ENCODE measurements at places on chromosomes 11 and 22.
A peak's percentile ranks its signal among the peaks of the same experiment; 100 is the strongest.

DNA sequence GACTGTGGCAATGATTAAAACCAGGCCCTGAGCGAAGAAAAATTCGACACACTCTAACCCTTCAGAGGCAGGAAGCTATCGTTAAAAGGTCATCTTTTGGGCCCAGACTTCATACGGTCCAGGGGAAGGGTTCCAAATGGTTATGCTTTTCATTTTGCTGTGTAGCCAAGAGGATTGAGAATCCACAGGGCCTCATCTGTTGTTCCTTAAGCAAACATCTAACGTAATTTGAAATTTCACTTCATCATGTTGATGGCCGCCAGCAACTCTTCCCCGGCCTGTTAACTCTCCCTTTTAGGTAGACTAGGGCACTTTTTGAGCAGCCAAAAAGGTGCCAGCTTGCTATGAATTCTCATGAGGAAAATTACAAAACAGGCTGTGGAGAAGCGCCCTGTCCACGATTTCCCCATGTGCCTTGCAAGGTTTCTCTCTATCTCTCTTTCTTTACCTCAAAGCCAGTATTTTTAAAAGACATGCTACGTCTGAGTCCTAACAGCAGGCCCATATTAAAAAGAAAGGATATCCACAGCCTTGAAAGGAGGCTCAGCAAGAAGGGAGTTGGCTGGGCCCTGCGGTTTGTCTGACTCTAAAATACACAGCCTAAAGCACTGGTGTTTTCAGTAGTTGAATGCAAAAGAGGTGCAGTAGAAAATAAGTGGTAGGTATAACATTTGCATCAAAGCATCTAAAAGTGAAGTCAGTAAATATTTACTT, 356.3 kb upstream of the NARS2 start:
- DNase-seq, result no peak

- no peak for DNase-seq
These were observed 20.3 kb downstream of the ARFGAP2 start for GRCh38 chr11:47156333-47156732.

DNA sequence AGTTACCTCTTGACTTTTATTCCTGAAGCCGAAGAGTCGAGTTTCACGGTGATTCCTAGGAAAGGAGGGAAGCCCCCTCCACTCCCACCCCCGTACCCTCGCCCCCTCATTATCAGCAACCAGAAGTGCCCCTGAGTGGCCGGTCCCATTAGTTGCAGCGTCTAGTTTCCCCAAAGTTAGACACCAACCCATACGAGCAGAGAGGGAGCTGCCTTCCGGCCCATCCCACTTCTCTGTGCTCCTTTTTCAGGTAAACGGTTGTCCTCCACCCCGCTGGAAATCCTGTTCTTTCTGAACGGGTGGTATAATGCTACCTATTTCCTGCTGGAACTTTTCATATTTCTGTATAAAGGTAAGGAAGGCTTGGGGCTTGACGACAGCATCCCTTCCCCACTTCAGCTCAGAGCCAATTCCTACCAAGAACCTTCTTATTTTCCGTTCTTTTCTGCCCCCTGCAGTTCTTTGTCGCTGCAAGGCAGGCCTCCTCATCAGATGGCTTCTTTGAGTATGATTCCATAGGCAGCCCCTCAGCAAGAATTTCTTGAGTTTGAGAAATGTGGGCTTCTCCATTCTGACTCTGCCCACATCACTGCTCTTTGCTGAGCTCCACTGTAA, 701 bp downstream of the TMEM216 start:
- peak; percentile 6 for DNase-seq

DNA sequence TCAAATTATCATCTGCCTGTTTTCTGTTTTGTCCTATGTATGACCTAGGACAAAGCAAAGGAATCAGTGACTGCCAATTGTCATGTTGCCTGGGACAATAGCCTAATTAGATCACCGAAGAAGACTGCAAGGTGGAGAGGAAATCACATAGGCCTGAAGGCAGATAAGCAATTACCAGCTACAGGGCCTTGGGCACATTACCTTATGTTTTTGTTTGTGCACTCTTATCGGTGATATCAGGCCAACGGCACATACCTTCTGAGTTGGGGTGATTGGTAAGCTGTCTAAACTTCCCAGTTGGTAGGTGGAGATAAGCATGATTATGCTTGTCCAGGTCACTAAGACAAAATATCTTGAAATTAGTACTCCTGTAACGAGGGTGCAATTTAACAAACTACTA, 58.1 kb upstream of the FAM181B start:
- no peak for DNase-seq

- no peak for DNase-seq
These were observed 14.6 kb upstream of the HIKESHI start for GRCh38 chr11:86287468-86287796.

GRCh38 chr11:79092791-79093353, 348.0 kb downstream of the TENM4 start:
- no peak for DNase-seq

- DNase-seq, result no peak
These were observed 16.0 kb downstream of the CAPRIN1 start for GRCh38 chr11:34067383-34068065.

GRCh38 chr22:45757068-45757467, 85.4 kb downstream of the ATXN10 start:
- DNase-seq, result no peak

DNA sequence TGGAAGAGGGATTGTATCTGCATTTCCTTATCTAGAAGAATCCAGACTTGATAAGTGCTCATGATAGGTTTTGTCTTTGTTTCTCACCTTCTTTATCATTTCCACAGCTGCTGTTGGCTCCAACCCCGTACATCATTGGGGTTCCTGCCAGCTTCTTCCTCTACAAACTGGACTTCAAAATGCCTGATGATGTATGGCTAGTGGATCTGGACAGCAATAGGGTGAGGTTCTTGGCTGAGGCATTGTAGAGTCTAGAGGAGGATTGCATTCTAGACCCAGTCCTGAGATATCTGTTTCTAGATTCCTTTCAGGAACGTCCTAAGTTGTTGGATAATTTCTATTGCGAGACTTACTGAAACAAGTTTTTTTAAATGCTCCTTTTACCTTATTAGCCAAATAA, 8.1 kb downstream of the MADD start:
- DNase-seq, result no peak

GRCh38 chr22:37098976-37099591, 10.4 kb downstream of the TMPRSS6 start:
- DNase-seq, result no peak

DNA sequence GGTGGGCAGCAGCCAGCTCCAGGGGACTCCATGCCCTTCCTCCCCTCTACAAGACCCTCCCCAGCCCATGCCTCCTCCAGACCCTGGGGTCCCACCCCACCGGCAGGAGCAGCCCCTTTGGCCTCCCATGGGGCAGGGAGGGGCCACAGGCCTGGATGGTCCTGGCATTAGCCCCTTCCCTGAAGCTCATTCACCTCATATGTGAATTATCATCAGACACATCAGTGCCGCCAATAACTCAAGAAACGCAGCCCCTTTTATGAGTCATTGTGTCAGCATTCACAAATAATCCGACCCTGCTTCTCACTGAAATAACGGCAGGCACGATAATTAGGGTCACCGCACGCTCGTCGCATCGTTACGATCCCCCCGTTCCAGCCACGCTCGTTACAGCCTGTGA, 124.2 kb downstream of the BRD1 start:
- no peak for DNase-seq

GRCh38 chr11:32162351-32162750, 71.5 kb downstream of the RCN1 start:
- DNase-seq, result no peak

DNA sequence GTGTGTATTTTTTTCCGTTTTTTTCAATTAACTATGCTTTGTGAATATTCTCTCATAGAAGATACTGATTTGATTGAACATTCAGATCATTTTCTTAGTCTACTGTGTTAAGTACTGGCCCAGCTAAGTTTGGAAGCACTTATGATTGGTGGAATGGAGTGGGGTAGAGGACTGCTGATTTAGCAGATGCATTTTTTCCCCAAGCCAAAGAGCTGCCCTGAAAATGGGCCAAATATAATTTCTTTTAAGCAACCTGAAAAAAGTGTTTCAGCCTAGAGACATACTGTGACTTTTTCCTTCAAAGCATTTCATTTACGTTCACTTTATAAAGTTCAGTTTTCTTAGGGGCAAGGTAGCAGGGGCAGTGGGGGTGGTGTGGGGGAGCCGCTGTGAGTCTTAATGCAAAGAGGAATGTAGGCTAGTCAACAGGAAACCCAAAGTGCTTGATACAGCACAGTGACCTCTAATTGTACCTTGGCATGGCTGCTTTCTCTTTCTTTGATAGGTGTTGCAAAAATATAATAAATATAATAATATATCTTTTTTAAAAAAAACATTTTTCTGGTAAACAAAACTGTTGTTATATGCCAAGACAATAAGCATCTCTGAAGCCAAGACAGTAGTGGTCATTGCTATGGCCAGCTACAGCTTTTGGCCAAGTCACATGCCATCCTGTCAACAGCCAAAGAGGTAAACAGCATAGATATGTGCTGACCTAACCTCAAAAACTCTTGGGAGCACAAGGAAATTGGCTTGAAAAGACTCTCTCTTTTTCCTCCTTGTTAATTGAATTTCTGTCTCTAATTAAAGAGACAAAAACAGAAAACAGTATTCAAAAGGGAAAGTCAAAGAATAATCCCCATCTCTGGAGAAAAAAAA, 58.8 kb downstream of the LIF start:
- DNase-seq, result no peak
